Tongue (tissue), 3 donors: ENCODE measurements at places on chromosomes 1 and 21.
A peak's percentile ranks its signal among the peaks of the same experiment; 100 is the strongest.

DNA sequence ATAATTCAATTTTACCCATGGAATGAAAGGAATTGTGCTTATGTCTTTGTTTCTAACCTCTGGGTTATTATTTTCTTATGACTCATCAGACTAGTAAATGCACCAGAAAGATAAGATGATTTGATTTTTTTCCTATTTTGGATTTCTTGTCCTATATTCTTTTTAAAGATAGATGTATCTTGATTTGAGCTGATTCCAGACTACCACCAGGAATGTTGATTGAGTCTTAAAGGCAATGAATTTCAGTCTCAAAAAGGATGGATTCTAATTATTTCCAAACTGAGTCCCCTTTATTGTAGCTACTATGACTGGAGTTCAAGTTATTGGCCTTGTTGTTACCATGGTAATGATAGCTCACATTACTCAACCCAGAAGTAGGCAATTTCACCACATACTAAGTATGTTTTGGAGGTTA lies 95.8 kb upstream of the RGS4 start:
- no peak for DNase-seq

DNA sequence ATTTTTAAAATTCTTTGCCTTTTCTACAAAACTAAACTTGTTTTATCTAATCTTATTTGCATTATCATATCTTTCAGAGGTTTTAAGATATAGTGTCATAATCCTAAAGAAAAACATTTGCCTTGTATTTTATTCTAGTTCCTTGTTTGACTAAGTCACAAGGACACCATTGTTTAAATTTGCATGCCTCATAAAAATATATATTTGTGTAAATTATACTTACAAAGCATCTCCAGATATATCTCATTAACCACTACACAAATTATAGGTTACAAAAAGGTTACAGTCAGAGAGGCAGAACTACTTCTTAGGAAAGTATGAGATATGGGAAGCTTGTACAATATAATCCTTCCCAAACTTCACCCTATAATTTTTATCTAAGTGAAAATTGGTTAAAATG lies 4.2 kb upstream of the RGS13 start:
- no peak for DNase-seq

- peak; percentile 88 for DNase-seq
Observed at GRCh38 chr21:36976882-36977651, 10.6 kb upstream of the HLCS start.

DNA sequence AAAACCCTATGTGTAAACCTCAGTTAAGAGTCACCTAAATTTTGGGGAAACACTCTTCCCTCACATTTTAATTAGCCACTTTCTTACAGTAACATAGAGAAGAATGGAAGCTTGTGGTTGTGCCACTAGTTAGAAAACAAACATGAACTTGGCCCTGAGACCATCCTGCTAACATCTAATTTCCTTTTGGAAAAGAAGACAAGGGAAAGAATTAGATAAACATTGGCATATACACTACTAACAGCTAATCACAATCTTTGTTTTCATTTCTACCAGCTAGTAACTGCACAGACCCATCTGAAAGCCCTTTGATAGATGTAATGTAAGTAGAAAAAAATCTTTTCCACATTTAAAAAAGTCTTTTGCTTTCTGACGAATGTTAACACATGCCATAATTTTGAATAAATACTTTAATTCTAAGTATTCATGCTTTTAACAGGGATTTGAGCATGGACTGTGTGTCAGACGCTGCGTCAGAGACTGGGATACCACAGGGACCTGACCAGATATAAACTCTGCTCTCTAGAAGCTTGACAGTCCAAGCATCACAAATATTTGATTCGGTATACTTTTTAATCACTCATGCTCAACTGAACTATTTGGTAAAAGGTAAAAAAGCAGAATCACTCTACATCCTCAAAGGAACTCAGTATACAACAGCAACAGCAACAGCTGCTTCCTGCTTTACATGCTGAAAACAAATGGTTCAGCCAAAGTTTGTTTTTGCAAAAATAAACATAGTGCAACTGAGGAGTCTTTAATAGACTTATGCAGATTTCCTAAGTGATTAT lies 30.2 kb downstream of the DPH5 start:
- DNase-seq: peak; percentile 35

GRCh38 chr1:25811384-25812082 lies 8.2 kb upstream of the MTFR1L start:
- DNase-seq: no peak

DNA sequence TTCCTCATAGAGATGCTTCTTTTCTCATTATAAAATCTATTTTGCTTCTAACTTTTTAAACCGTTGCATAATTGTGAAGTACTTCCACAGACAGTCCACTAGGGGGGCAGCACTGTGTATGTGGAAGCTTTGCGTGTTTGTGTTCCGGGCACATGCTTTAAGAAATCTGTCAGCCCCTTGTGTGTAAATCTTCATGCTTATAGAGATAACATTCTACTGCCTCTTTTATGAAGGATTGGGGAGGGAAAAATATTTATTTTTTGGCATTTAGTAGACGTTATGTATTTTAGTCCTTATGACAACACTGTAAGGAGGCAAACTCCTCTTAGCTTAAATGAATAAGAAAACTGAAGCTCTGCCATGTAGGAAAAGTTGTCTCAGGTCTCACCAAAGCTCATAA lies 157.3 kb upstream of the PTGFR start:
- peak; percentile 38 for DNase-seq

GRCh38 chr21:27643326-27643725 lies 676.4 kb upstream of the ADAMTS5 start:
- no peak for DNase-seq

- no peak for DNase-seq
Observed at GRCh38 chr1:201517631-201518030, 10.7 kb upstream of the CSRP1 start.

GRCh38 chr1:40825435-40825788 lies 36.8 kb downstream of the CITED4 start:
- no peak for DNase-seq

DNA sequence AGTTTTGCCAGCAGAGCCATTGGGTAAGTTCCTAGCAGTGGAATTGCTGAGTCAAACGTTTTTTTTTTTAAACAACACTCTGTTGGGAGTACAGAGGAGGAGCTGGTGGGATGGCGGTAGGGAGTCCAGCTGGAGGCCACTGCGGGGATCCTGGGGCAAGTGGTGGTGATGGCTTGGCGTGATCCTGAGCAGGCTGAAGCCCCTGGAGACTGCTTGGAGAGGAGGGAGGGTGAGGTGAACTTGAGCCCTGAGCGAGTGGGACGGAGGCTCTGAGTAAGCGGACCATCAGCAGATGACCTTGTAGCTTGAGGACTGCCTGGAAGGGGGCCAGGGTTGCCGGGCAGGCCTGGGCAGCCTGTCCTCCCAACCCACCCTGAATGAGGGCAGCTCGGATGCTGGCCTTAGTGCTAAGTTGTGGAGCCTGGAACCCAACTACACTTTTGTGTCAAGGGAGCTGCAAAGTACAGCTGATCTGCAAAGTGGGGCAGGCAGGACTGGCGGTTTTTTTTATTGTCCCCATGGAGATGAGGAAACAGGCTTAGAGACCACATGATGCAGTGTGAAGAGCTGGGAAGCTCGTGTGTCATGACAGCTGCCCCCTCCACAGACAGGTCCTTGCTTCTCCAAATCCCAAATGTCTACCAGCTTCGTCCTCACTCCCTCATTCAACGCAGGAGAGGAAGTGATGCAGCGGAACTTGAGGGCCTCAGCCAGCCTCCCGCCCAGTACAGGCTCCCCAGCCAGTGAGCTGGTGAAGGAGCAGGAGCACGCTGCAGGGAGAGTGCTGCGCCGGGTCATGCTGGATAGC lies 20.2 kb downstream of the MRPL37 start:
- peak; percentile 85 for DNase-seq

GRCh38 chr1:203207751-203208150 lies 21.2 kb upstream of the CHI3L1 start:
- no peak for DNase-seq

DNA sequence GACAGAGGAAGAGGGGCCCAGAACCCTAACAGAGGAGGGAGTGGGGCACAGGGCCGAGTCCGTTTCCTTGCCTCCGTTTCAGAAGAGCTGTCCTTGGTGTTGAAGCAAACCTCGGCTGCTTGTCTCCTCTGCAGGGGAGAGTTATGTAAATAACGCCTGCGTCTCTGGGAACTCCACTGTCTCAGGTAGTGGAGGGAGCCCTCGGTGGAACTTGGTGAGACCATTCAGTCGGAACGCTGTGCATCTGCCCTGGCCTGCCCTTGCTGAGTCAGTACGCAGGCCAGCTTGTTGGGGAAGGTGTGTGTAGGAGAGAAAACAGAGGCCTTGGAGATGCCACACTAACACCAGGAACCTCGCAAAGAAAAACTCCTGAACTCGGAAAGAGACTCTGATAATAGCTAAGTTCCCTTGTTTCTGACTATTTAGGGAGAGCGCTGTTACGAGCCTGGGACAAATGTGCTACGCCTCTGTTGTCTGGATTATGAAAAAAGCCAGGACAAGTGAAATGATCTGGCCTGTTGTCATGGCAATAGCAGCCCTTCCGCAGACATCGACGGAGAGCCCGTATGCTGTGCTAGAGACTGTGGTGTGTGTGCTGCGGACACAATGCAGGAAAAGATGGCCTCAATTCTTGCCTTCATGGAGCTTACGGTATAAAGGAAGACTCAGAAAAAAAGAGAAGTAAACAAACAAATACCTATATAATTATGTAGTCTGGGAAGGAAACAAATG lies 94.6 kb upstream of the AKT3 start:
- peak; percentile 44 for DNase-seq

- DNase-seq: peak; percentile 47
Observed at GRCh38 chr1:44929531-44929930, 56.9 kb downstream of the EIF2B3 start.

DNA sequence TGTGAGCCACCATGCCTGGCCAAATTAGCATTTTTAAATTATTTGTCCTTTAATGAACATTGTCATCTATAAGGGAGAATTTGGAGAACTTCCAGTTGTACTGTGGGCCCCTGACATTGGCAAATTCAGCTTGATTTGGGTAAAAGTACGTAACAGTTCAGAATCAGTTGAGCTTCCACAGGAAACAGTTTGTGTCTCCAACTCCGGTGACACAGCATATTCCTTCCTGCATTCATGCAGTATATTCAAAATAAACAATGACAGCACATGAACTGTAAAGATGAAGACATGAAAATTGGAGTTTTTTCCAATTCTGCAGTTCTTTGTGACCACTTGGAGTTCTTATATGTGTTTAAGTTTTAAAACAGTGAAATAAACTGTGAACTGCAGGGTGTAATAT lies 28.2 kb downstream of the RNF220 start:
- DNase-seq: no peak

GRCh38 chr1:87331365-87332241 lies 2.9 kb downstream of the LMO4 start:
- peak; percentile 93 for DNase-seq

DNA sequence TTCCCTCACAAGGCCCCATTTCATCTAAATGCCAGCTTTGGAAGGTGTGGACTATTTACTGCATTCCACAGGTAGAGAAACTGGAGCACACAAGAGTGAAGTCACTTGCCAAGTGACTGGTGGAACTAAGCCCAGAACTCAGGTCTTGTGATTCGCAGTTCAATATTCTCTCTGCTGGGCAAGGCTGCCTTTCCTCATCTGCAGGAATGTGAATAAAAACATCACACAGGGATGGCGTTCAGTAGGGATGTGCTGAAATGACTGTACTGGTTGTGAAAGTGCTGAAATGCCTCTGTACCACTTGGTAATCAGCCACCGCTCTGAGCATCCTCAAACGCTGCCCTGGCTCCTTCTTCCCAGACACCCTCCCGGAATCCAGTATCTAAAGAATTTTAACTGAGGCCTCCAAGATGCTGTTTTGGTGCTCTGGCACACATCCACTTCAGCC lies 145.6 kb downstream of the HIVEP3 start:
- DNase-seq: no peak
